ENCODE measurements at places on chromosomes 5 and 9.

DNA sequence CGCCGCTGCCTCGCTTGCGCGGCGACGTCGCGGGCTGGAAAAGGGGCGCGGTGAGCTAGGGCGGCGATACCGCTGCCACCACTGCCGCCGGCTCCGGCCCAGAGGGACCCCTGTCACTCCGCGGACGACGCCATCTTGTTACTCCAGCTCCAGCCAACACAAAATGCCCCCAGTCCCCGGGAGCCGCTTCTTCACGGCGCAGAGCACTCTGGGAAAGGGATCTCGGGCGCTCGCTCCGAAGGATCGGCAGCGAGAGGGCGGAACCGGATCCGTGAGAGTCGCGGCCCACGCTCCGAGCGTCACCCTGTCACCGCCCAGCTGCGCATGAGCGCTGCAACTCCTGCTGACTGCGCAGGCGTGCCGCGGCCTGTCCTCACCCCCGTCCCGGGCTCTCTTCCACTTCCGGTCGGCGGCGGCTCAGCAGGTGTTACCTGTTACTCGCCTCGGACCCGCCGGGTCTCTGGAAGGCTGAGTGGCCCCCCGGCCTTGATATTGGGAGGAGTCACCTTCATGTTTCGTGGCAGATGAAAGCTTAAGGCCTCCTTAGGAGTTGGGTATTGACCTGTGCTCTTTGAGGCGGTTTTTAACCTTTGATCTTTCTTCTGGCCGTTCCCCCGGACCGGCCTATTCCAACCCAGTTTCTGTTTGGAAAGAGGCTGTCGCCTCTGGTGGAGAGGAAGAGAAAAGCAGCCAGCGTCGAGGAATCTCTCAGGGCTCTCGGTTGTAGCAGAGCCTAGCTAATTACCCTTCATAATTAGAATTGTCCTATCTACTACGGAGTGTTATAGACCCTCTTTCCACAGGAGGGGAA lies at the start of gene CSNK1A1:
CSNK1A1 (minus strand) TSS at position 213 of the 811 bp plus-strand sequence. CDS start 475 bp downstream, outside the sequence.
- peak; percentile 98 for DNase-seq

DNA sequence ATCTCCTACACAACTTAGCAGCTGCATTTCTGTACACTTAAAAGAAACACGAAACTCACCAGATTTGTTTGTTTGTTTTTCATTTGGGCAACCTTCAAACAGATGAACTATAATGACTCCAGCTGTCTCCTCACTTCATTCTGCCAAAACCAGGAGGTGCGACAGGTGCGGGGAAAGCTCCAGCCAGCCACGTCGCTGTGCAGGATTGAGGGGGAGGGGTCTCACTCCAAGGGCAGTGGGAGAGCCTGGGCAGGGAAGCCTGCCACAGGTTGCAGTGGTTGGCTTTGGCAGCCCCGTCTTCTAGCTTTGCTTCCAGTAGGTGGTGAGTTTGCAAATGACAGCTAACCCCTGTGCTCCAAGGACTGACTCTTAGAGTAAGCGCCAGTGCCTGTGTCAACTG lies 215.8 kb downstream of the CEMIP2 start:
- DNase-seq = no peak

DNA sequence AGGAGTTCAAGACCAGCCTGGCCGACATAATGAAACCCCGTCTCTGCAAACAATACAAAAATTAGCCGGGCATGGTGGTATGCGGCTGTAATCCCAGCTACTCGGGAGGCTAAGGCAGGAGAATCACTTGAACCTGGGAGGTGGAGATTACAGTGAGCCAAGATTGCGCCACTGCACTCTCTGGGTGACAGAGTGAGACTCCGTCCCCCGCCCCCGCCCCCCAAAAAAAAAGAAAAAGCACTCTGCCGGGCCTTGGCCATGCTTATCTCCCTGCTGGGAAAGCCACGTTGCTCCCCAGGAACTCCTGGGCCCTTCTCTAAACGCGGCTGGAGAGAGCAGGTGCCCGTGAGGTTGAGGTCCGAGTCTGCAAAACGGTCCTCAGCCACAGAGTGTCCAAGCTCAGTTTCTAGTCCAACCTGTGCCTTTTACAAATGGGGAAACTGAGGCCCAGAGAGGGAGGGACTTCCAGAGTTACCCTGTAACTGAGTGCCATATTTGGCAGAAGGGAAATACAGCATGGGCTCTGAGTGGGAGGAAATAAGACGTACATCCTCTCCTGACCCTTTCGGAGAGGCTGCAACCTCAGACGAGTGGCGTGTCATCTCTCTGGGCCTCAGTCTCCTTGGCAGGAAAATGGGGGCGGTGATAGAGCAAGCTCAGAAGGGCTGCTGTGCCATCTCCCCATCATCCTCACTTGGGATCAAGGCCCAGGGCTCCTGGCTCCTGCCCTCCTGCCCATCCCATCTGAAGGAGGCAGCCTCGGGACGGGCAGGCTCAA lies 6.6 kb upstream of the PHYHD1 start:
- no peak for DNase-seq

DNA sequence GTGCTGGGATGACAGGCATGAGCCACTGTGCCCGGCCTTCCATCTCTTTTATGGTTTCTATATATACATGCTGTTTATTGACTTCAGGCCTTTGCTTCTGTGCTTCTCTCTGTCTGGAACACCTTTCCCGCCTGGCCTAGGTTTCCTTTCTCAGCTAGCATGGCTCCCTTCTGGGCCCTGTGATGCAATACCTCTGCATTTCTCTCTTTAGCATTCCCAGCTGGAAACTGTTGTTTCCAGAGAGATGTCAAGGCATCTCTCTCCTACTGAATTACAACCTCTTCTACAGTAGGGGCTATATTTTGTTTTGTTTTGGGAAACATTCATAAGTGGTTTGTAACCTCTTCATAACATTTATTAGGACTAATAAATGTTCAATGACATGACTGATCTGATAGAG lies 57.1 kb downstream of the RPS23 start:
- DNase-seq = no peak

DNA sequence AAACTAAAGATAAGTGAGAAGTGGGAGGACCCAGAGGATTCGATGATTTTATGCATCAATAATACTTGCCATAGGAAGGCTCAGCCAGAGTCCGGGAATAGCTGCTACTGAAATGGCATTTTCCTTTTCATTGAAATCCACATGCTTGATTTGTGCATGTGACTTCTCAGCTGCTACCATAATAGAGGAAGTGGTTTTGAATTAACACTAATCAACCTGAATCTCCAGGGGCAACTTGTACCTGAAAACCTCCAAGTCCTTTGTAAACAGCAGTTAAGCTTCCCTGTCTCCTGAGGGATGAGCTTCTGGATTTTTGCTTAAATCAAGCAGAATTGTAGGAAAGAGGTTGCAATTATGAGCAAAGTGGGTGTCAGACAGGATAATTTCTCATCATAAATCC lies 124.9 kb downstream of the PPP2R2B start:
- DNase-seq = no peak

- DNase-seq = no peak
Observed at GRCh38 chr5:120463991-120464626, at the start of gene PRR16. TSS of gene PRR16 (plus strand) at chr5:120464300.

GRCh38 chr9:126974594-126974993 lies 60.0 kb downstream of the RALGPS1 start:
- DNase-seq = no peak

DNA sequence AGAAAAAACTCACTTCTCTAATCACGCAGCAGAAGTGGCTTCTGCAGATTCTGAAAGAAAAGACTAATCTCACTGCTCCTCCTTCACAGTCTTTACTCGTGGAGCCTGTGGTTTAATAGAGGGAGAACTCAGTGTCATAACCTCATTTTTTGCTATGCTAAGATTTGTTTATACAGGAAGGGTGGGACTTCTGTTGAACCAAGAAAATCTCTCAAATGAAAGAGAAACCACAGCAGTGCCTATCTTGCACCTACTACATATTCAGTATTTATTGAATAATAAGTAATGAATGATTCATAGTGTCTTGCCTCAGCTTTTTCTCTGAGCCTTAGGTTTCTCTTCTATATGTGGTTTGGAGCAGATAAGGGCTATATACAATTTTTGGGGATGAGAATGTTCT lies 136.1 kb upstream of the DMAC1 start:
- DNase-seq = no peak

- no peak for DNase-seq
Observed at GRCh38 chr5:128101676-128102075, 18.1 kb downstream of the SLC12A2 start.

DNA sequence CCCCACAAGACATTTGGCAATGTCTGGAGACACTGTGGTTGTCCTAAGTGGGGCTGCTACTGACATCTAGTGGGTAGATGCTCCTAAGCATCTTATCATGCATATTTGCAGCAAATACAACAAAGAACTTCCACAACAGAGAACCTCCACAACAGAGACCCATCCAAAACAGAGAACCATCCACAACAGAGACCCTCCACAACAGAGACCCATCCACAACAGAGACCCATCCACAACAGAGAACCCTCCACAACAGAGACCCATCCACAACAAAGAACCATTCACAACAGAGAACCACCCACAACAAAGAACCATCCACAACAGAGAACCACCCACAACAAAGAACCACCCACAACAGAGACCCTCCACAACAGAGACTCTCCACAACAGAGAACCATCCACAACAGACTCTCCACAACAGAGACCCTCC lies 32.8 kb downstream of the ARPC5L start:
- DNase-seq = no peak

DNA sequence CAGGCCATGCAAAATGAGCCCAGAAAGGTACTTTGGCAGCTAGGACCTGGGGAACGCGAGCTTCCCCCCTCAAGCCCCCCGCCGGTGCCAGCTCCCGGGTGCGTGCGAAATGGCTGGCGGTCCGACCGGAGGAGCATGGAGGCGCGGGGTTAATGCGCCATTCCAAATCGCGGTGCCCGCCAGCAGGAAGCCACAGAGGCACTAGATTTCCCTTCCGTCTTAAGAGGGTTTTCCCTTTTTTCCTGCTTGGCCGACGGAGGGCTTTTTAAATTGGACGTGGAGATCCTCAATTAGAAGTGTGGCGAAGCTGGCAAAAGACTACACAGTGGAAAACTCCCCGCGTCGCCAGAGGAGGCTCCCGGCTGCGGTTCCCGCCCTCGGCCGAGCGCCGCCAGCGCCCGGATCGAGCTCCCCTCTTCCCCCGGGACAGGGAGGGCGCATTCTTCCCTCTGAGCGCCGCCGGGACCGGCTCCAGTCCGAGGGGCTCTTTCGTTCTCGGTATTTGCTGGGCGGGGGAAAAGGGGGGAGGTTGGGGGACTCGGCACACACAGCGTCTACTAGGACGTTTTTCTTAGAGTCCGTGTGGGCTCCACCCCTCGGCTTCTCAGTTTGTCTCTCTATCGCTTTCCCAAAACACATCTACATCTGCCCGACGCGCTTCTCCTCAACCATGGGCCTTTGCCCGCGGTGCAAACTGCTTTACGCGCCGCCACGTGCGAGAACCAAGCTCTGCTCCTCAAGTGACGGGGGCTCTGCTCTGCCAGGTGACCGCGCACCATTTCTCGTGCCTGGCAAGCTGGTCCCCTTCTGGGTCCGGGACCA lies 3.0 kb downstream of the GDNF start:
- no peak for DNase-seq

DNA sequence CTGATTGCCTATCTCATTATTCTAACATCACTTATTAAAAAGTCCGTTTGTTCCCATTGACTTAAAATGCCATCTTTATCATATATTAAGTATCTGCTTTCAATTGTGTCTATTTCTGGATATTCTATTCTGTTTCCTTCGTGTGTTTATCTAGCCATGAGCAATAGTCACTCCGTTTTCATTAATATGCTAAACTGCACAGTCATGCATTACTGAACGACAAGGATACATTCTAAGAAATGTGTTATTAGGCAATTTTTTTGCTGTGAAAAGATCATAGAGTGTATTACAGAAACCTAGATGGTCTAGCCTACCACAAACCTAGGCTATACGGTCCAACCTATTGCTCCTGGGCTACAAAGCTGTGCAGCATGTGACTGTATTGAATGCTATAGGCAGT lies 482.9 kb downstream of the IRX1 start:
- DNase-seq = no peak

DNA sequence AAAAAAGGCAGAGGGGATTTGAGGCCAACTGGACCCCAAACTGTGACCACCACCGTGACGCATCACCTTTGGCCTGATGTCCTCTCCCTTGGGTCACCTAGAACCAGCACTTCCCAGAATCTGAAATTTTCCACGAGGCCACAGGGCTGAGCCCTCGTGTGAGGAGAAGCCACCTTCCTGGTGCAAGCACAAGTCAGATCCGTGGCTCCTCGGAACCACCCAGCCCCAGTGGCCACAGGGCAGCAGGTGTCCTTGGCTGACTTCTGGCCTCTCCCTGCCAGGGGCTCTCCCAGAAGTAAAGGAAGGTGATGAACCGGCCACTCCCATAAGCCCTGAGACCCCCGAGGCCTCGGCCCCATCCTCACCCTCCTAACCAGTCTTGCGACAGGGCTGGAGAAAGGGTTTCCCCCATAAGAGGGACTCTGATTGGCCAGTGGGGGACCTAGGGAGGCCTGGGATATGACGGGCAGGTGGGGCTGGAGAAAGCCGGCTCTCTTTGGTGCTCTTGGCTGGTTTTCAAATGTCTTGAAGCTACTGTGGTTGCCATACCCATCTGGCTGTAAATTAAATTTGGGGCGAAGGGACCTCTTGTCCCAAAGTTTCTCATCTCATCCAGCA lies 20.9 kb upstream of the HMCN2 start:
- DNase-seq = no peak

DNA sequence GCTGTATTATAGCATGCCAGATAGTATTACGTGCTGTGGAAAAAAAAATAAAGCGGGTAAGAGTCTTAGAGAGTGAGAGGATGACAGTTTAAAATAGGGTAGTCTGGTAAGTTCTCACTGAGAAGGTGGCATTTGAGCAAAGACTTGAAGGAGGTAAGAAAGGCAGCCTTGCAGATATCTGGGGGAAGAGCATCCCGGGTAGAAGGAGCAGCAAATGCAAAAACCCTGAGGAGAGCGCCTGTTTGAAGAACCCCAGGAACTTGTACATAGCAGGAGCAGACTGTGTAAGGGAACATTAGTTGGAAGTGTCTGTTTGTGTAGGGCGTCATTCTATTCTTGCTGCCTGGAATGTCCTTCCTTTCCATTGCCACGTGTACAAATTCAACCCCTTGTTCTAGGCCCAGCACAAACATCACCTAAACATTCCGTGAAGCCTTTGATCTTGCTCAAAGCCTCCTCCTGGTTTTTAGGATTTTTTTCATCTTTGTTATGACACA lies 2.6 kb downstream of the AP3S1 start:
- DNase-seq = no peak

- DNase-seq = no peak
Observed at GRCh38 chr9:126606483-126606870, 7.3 kb upstream of the LMX1B start.

- DNase-seq = no peak
Observed at GRCh38 chr9:114732823-114733222, 50.8 kb upstream of the TEX48 start.

DNA sequence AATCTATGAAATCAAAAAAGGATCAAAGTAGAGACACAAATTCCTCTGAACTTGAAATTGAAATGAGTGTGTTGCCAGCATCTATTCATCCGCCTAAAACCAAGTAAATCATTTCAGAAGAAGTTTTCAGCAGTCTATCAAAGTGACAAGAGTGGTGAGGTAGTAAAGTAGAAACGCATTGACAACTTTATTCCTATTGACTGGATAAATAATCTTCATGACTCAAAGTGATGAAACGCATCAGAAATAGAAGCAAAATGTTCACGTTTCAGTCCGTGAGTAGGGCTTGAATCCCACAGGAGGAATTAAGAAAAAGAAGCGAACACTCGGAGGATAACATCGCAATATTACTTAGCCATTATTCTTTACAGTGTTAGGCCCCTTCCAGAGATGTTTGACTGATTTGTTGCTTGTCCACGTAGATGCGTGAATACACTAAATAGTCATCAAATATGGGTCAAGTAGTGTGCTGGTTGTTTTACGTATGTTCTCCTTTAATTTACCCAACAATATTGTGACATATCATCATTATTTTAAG lies 314.4 kb downstream of the PLK2 start:
- no peak for DNase-seq
